ENCODE measurements at places on chromosomes 7 and 10. TPM values are rescaled to one million over a fixed set of nuclear protein-coding genes. Genes with fewer than 3 reads are reported as not detected.

Gene NOD1
- 10.8 TPM for total RNA-seq

Gene SPDYE5
- total RNA-seq: not detected

Gene TLL2
- 0.02 TPM for total RNA-seq

- no peak for DNase-seq
- H3K27ac ChIP-seq: no peak overlapping the region
- H3K36me3 ChIP-seq: no peaks in the 10 kb centered on the region
- H3K27me3 ChIP-seq: no peaks in the 10 kb centered on the region
Observed at GRCh38 chr7:53119514-53119941, 84.1 kb downstream of the POM121L12 start.

All from activated CD4-positive, alpha-beta T cell treated with anti-CD3 and anti-CD28 coated beads for 36 hours (primary cell).